Activated naive CD4-positive, alpha-beta T cell treated with anti-CD3 and anti-CD28 coated beads, Interleukin-2, amount 50 U/mL, for 72 hours (primary cell): ENCODE measurements at places on chromosomes 11 and 22. TPM values are rescaled to one million over a fixed set of nuclear protein-coding genes. Genes with fewer than 3 reads are reported as not detected.
A peak's percentile ranks its signal among the peaks of the same experiment; 100 is the strongest.

DNA sequence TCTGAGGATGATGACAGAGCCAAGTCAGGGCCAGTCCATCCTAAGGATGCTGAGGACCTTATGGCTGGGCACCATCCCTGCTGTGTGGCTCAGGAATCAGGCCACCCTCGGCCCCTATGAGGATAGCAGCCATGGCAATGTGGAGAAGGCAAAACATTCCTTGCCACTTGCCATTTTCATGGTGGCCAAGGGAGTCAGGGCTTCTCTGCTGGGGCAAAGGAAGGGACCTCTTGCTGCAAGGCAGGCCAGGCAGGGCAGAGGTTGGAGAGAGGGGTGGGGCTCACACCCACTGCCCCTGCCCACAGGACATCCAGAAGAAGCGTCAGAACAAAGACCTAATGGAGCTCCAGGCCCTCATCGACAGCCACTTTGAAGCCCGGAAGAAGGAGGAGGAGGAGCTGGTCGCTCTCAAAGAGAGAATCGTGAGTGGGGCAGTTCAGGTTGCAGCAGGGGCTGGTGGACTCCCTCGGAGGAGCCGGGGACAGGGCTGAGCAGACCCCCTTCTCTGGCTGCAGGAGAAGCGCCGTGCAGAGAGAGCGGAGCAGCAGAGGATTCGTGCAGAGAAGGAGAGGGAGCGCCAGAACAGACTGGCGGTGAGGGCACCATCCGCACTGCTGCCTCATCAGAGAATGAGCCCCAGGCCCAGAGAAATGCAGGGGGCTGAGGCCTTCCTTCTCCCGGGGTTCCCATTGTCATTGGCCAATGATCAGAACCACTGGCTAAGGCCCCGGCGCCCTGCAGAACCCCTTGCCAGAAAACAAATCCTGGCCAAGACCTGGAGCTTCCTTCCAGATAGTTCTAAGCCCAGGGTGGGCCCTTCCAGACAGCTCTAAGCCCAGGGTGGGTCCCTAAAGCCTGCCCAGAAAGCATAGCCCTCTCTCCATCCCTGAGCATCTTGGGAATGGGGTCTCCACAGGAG, 13.5 kb upstream of the MRPL23 start:
- no peak for DNase-seq

DNA sequence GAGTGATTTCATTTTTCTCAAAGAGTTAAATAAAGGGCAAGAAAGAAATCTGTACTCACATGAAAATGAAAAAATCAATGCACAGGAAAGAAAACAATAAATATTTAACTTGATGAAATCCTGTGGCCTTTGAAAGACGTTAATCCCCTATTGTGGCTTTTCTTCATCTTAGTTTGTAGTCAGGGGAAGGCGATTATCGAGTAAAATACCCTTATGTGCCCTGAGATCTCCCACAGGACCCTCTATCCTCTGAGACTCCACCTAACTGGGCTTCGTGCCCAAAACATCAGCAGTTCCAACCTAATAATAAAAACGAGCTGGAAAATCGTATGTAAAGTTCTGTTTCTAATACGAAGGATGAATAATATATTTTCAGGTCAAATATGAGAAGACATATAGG, 208.2 kb upstream of the ZC3H12C start:
- no peak for DNase-seq

The MLC1 gene
- not detected for total RNA-seq

DNA sequence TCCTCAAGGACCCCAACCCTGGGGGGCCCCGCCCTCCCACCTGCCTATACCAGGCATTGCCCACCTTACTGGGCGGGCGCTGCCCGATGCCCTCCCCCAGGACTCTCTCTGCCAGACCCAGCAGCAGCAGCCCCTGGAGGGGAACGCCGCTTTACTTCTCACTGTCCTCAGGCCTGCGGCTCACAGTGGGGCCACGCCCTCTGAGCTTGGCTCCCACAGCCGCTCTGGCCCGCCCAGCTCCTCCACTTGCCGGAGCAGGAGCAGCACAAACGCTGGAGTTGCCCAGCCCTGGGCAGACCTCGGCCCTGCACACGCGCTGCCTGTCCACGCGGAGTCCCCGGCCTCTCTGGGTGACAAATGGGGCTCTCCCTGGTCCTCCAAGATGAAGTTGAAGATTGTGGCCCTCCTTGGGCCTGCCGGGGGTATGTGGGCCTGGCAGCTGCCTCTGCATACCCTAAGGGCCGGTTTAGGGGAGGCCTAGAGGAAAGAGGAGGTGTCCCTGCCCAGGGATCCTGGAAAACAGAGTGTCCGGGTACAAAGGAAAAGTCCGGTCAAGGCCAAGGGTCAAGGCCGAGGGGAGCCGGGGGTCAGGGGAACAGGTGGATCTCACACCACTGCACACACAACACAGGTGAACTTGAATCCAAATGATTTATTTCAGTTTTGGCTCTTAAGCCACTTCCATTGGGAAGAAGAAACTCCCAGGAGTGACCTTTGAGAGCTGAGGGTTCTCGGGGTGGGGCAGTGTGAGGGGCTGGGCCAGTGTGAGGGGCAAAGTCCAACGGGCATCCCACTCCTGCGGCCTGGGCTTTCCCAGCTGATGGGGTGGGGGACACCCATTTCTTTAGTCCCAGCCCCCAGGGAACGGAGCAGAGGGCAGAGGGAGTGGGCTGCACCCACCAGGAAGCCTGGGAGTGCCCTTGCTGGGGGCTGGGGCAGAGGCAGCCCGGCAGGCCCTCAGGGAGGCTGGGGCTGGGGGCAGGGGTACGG, 674 bp upstream of the BAIAP2L2 start:
- no peak for DNase-seq

GRCh38 chr11:79078999-79079398, 361.8 kb downstream of the TENM4 start:
- no peak for DNase-seq

DNA sequence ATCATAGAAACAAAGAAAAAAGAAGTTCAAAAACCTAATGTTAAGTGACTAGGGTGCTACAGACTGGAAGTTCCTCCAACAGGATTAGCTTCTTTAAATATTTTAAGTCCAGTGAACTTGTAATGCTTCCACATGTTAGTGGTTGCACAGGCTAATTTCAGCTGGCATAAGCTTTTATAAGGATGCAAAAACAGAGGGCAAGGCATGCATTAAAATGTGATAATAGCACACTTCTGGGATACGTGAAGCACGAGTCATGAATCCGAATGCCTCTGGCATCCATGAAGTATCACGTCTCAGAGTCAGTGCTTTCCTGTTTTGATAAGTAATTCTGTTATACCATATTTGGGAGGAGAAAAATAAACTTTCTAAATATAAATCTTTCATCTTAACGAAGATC, 106.8 kb downstream of the DCDC1 start:
- DNase-seq, result no peak

GRCh38 chr11:46681814-46682213, 18.6 kb downstream of the ARHGAP1 start:
- DNase-seq, result no peak

The MCM5 gene
- total RNA-seq, result 310 TPM

The OR52I2 gene
- total RNA-seq, result not detected

GRCh38 chr11:541433-541885, 4.1 kb downstream of the LRRC56 start:
- DNase-seq, result no peak

GRCh38 chr22:45335021-45335818, 25.5 kb downstream of the FAM118A start:
- no peak for DNase-seq

DNA sequence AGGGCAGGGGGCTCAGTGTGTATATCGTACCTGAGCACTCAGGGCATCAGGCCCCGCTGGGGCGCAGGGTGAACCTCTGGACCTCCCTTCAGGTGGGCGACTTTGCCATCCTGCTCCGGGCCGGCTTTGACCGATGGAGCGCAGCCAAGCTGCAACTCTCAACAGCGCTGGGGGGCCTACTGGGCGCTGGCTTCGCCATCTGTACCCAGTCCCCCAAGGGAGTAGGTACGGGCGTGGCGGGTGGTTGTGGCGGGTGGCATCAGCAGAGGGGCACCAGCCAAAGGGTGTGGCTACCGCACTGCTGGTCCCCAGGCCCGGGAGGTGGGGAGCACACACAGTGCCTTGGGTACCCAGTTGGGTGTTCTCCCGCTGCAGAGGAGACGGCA, 6.3 kb downstream of the SLC39A13 start:
- DNase-seq, result no peak

DNA sequence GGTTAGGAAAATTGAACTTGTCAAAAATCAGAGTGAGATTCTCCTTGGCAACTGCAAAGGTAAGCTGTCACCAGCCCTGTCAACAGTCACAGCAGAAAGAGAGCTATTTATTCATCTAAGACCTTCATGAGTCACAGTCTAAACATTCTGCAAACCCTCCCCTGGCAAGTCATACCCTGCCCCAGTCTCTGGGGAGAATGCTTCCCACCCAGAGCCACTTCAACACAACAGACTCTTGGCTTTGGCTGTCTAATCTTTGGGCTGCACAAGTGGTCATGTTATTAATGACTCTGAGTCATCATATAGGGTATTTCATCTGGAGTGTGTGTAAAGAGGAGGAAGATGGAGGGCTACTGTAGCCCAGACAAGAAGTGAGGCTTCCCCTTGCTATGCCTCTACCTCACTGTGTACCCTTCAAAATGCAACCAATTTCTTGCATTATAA, 153.4 kb downstream of the CCDC34 start:
- no peak for DNase-seq

The MMP12 gene
- not detected for total RNA-seq

DNA sequence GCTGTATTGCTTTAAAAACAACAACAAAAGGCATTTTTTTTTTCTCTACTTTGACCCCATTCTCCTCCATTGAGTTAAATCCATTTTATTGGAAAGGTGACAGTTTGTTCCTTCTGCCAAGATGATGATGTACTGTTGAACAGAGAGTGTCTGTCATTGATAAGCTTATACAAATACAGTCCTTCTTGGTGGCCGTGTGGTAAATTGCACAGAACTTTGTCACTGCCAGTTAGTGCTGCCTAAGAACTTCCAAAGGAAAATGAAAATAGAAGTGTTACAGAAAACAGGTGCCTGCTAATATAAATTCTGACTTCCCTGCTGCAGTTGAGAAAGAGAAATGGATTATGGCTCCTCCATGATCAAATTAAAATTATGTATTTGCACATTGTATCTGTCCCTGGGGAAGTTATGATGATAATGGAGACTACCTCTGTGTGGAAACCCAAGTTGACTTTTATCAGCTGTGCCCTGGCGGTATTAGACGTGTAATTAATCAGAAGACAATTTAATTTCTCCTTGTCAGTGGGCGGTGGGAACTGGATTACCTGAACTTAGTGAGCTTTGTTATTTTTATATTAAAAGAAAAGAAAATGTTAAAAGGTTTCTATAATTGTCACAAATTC, 546.7 kb downstream of the CNTN5 start:
- no peak for DNase-seq

The NNMT gene
- not detected for total RNA-seq

DNA sequence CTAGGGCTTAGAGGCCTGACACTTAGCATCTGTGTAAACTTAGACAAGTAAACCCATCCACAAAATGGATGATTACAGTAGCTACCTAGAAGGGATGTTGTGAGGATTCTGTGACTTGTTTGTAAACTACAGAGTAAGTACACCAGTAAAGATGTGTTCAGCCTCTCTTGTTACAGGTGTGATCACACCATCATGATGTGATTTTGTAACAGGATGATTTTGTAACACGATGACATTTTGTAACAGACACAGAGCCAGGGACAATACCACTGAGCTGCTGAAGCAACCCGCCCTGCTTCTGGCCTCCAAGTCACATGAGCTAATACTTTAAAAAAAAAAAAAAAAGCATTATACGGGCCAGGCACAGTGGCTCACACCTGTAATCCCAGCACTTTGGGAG, 17.0 kb downstream of the FADD start:
- DNase-seq, result no peak

The MEN1 gene
- total RNA-seq, result 9.7 TPM

- no peak for DNase-seq
Observed at GRCh38 chr22:19959043-19959586, 17.5 kb upstream of the TXNRD2 start.

- no peak for DNase-seq
Observed at GRCh38 chr11:16093889-16094653, 262.3 kb downstream of the SOX6 start.

The SPI1 gene
- not detected for total RNA-seq

DNA sequence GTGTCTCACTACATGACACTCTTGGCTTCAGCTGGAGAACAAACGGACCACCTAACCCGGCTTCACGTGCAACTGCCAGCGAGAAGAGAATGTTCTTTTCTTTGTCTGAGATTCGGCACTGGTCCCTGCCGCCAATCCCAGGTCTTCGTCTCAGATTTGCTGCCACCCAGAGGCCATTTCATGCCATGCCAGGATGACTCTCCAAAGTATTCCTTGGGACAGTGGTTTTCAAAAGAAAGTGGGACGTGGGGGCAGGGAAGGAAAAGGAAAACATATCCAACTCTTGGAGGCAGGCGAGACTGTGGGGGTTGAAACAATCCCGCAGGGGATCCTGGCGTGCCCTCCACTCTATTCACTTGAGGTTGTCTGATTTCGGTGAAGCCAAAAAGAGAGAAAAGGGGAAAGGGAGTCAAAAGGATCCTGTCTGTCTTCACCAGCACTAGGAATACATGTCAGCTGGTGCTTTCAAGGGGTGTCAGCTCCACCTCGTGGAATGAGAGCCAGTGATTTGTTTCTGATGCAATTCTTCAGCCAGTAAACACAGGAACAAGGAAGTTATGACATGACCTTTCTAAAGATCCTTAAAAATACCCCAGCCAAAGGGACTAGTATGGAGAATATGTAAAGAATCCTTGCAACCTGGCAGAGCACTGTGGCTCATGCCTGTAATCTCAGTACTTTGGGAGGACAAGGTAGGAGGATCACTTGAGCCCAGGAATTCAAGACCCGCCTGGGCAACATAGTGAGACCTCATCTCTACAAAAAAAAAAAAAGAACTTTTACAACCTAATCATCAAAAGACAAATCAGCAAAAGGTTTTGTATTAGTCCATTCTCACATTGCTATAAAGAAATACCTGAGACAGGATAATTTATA, 41.0 kb upstream of the APLNR start:
- peak; percentile 46 for DNase-seq

DNA sequence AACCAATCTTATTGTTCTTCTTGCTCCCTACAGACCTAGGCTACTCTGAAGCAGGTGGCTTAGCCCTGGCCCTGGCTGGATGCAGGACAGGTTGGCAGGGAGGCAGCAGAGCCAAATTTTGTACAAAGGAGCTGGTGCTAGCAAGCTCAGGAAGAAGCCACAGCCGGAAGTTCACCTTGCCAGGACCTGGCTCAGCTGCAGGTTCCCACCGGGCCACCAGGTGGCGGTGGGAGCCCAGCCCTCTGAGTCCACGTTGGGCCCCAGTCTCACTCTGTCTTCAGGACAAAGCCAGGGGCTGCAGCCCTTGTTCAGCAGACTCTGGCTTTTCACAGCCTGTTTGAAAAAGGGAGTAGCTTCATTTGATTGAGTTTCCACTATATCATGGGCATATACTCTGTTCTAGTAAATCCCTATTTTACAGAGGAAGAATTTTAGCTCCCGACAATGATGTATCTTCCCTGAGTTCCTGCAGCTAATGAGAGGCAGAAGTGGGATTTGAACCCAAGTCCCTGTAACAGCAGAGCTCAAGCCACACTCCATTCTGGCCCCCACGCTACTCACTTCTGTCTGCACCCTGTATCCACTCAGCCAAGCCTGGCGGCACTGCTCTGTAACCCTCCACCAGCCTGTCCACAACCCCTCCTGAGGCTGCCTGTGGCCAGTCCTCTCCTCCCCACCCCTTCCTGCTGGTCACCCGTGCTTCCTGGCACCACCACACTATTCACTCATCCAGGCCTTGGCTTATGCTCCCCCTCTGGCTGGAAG, 3.3 kb downstream of the TKFC start:
- DNase-seq, result peak; percentile 89
